ENCODE measurements at places on chromosomes 2 and 18. TPM values are rescaled to one million over a fixed set of nuclear protein-coding genes. Genes with fewer than 3 reads are reported as not detected.

- DNase-seq, result no peak
These were observed 36.8 kb downstream of the HRH4 start for GRCh38 chr18:24497031-24497754.

DNA sequence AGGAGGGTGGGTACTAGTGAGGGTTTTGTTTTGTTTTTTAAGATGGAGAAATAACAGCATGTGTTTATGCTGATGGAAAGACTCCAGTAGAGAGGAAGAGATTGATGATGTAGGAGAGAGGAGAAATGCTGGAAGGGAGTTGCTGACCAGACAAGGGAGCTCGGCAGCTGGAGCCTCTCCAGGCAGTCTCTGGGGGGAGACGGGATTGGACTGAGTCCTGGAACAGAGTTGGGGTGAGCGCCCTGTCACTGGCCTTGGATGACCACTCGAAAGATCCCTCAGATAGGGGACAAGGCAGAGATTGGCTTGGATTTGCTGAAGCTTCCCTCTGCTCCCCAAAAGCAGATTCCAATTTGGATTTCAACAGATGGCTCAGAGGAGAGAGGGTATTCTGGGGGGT is 197.7 kb downstream of the NAPG start:
- no peak for DNase-seq

GRCh38 chr2:226799211-226799975 is at the start of gene IRS1:
Gene IRS1, minus strand, starts transcription at chr2:226799820. Its CDS starts 1,082 bp downstream, at chr2:226798738.
- DNase-seq, result peak; percentile 41

GRCh38 chr2:46505472-46505783 is 26.1 kb downstream of the TMEM247 start:
- no peak for DNase-seq

DNA sequence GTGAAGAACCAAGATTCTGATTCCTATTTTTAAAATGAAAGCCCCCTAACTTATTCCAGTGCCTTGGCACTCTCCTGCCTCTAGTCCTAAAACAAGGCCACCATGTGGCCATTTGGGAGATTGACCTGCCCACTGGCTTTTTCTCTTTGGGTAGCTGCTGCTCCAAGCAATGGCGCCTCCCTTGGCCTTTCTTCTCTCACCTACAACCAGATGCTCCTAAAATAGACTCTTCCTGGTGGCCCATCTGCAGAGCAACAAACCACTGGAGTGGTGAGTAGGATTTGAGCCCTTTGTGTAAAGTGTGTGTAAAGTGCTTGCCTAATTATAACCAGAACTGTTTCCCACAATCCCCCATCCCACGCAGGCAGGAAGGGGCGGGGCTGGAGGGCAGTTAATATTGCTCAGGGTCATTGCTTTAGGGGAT is 114.2 kb downstream of the FHOD3 start:
- DNase-seq, result peak; percentile 24

DNA sequence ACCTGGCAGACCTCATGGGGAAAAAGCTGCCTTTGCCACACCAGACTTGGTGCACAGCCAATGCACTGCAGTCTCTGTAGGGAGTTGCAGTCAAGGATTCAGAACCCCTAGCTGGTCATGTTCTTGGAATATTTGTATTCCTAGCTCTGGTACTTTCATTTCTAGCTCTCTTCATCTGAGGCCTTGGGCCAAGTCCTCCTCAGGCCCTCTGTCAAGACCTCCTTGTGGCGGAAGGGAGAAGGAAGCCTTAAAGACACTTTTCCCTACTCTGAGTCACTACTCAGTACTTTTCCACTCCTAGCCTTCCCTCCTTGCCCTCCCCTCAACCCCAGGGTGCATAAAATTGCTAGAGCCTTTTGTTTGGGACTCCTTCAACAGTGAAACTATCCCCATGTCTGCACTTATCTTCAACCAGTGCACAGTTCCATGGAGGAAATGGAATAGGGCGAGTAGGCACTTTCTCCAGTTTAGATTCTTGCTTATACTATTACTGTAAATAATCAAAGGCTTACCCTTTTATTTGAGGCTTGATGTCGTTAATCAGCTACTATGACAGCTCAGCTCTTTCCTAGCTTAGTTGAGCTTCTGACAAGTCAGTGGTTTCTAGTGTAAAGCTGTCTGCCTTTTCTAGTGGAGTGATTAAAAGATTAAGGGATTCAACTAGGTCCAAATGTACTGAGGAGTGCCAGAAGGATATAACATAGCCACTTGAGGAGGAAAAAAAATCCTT is 15.8 kb downstream of the M1AP start:
- DNase-seq, result no peak

DNA sequence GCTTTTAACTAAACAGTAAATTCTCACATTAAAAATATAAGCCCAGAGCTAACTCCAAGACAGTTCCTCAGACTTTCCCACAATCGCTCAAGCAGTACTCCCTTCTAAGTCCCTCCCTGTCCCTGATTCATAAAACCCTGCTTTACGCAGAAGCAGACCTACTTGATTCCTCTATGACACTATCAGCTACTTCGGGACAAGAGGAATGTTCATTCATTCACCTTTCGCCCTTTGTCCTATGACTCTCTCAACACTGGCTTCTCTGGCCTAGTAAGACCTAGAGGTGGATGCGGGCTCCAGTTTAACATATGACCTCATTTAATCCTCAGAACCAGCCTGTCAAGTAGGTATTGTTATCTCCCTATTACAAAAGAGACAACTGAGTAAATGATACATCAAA is 10.2 kb downstream of the LPIN2 start:
- no peak for DNase-seq

GRCh38 chr2:226093364-226093763 is 693.9 kb downstream of the NYAP2 start:
- no peak for DNase-seq

FLACC1 gene
- total RNA-seq, result 0.13 TPM

UGT1A4 gene
- total RNA-seq, result not detected

LIMS1 gene
- 543 TPM for total RNA-seq

DNA sequence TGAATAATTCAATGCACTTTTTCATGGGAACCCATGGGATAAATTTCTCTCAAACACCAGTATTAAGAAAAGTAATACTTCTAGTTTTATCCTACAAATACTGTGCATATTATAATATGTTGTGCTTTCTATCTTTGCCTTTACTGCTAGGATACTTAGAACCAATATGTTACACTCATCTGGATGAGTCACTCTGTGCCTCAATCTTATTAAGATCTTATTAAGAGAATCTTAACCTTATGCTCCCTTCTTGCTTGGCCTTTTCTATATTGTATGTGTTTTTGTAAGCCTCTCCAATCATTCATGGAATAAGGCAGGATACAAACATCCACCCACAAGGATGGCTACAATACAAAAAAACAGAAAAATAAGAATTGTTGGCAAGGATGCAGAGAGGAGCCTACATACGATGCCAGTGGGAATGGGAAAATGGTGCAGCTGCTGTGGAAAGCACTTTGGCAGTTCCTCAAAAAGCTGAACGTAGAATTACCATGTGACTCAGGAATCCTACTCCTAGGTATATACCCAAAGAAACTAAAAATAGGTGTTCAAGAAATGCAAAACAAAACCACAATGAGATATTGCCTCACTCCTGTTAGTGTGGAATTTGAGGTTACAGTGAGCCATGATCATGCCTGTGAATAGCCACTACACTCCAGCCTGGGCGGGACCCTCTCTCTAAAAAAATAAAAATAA is 10.7 kb upstream of the TWSG1 start:
- DNase-seq, result peak; percentile 78

DNA sequence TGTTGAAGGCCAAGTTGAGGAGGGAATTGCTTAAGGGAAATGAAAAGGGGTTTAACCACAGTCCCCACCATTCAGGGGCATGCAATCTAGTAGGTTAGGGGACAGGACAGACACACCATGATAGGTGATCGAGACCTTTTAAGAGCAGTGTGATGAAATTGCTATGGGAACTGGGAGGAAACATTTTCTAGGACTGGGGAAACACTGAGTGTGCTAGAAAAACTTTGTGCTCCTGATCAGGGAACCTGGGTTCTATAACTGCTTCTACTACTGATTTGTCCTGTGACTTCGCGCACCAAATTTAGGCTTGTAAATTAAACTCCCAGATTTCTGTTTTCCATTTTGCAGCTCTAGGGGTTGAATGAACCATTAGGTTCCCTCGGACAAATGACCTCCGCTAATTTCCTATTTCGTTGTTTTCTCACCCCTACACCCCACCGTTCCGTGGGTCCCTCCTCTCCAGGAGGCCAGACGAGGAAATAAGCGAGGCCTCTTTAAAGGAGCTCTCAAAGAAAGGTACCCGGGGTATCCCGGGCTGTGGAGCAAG is 371 bp upstream of the LCLAT1 start:
- DNase-seq, result peak; percentile 67

GRCh38 chr2:127573298-127573697 is 37.8 kb downstream of the MYO7B start:
- no peak for DNase-seq

- DNase-seq, result no peak
These were observed 654 bp downstream of the PIK3C3 start for GRCh38 chr18:41955688-41956087.
